Activated T-cell treated with anti-CD3 and anti-CD28 coated beads, Interleukin-2, amount 50 U/mL, for 72 hours (primary cell): ENCODE measurements at places on chromosomes 16 and 17.
A peak's percentile ranks its signal among the peaks of the same experiment; 100 is the strongest.

GRCh38 chr17:81061027-81061735 is 26.2 kb downstream of the BAIAP2 start:
- H3K27me3 ChIP-seq, result no peaks in the 10 kb centered on the region
- no peak overlapping the region for H3K27ac ChIP-seq
- no peaks in the 10 kb centered on the region for H3K36me3 ChIP-seq
- DNase-seq, result no peak
- no peaks in the 10 kb centered on the region for H3K4me1 ChIP-seq

DNA sequence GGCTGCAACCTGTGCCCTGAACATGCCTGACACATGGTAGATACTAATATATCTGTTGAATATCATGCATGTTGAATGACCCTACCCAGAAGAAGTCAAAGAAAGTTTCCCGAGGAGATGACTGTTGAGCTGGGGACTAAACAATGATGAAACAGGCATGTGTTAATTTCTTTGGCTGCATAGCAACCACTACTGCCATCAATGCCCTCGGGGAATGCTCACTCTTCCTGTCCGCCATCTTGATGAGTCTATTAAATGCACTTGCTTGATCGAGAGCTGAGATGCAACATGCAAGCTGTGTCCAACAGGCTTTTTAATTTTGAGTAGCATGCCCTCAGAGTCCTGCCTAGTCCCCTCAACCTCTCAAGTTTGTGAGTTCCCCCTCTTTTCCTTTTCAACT is 31.3 kb downstream of the GRIN2A start:
- H3K4me3 ChIP-seq, result no peak overlapping the region
- no peaks in the 10 kb centered on the region for H3K4me1 ChIP-seq
- H3K27me3 ChIP-seq, result peaks cover 11% of the 10 kb centered on the region

DNA sequence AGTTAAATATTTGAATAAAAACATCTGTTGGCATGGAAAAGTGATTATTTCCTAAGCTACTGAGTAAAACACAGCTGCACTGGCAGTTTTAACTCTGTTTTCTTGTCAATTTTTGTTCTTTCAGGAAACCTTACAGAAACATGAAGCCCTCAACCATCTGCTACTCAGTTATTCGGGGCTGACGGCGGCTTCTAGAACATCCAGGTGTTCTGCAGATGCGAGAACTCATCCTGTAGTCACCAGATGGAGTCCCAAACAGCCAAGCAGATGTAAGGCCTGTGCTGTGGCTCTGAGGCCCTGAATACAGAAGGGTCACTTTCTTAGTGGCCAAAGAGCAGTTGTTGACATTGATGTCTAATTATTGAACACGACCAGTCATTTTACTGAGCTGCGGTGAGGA is 15.5 kb downstream of the ARSG start:
- peaks cover 17% of the 10 kb centered on the region for H3K4me1 ChIP-seq
- H3K27me3 ChIP-seq, result no peaks in the 10 kb centered on the region
- no peak overlapping the region for H3K27ac ChIP-seq

GRCh38 chr16:57837305-57838125 is 35.2 kb upstream of the KIFC3 start:
- no peak overlapping the region for H3K27ac ChIP-seq
- no peaks in the 10 kb centered on the region for H3K27me3 ChIP-seq
- no peak overlapping the region for H3K4me3 ChIP-seq
- DNase-seq, result no peak
- no peaks in the 10 kb centered on the region for H3K36me3 ChIP-seq

DNA sequence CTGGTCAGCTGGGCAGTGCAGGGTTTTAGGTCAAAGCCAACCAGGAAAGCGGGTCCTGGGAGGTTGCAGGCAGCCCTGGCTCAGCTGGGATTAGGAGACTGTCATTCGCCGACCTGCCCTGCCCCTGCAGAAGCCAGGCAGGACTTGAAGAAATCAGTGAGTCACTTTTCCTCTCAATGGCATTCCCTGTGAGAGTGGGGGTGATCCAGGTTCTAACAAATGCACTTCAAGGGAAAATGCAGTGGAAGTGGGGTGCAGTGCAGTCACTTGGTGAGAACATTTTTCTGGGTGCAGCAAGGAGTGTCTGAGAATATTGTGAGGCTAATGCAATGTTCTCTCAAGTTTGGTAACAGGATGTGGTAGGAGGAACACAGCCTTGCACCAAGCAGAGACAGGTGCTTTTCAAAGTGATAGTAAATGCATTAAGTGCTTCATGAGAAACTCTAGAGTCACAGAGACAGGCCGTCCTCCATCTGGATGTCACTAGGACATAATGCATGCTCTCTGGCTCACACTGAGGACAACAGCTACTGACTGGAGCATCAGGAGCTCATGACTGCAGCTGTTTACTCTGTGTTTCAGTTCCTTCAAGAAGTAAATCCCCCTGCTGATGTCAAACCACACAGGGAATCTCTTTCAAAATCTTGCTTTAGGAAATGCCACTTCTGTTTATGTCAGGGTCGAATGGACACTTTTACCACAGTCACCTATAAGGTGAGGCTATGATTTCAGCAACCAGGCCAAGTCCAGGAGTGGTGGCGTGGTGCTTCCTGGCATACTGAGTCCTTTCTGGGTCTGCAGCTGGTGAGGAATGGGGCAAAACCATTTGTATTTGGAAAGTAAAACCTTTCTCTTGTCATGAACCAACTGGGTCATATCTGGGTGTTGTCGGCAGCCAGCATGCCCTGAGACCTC is 16.7 kb downstream of the CDK5R1 start:
- H3K27ac ChIP-seq, result peak overlapping the region; percentile 96
- peak; percentile 60 for DNase-seq
- peaks cover 3% of the 10 kb centered on the region for H3K36me3 ChIP-seq

GRCh38 chr17:51422634-51423033 is 162.3 kb downstream of the UTP18 start:
- H3K27ac ChIP-seq, result no peak overlapping the region
- H3K27me3 ChIP-seq, result no peaks in the 10 kb centered on the region
- peaks cover 18% of the 10 kb centered on the region for H3K4me1 ChIP-seq
- H3K4me3 ChIP-seq, result no peak overlapping the region

DNA sequence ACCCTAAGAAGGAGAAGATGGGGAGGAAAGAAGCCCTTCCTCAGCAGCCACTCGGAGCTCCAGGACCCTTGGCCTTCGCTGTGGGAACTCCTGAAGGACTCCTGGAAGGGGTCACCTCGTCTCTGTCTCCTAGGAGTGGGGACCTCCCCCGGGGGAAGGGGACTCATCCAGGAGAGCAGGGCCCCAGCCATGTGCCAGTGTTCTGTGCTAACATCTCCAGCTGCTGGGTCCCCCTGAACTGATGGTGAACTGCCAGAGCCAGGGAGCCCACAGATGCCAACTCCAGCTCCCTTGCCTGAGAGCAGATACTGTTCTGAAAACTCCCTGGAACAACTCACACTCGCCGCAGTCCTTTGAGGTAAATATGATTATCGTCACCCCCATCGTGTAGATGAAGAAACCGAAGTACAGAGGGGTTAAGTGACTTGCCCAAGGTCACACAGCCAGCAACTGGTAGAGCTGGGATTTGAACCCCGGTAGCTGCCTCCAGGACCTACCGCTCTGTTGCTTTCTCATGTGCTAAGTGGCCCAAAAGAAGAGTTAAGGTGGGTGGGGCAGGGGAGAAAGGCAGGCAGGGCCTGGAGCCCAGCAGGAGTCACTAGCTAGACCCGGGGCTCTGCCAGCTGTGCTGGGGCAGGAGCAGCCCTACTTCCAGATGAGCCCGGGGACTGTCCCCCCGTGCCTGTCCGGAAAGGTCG is 10.5 kb downstream of the TIMM22 start:
- H3K27ac ChIP-seq, result no peak overlapping the region
- no peaks in the 10 kb centered on the region for H3K27me3 ChIP-seq
- no peak for DNase-seq
- H3K36me3 ChIP-seq, result peaks cover 3% of the 10 kb centered on the region

GRCh38 chr17:83057793-83058265 is 21.6 kb upstream of the METRNL start:
- no peak overlapping the region for H3K4me3 ChIP-seq
- H3K27me3 ChIP-seq, result no peaks in the 10 kb centered on the region

GRCh38 chr17:45739786-45740185 is 44.3 kb upstream of the CRHR1 start:
- no peak overlapping the region for H3K27ac ChIP-seq
- DNase-seq, result no peak
- peaks cover 43% of the 10 kb centered on the region for H3K27me3 ChIP-seq
- no peaks in the 10 kb centered on the region for H3K4me1 ChIP-seq
- H3K4me3 ChIP-seq, result no peak overlapping the region

GRCh38 chr17:27488231-27488630 is 32.0 kb downstream of the KSR1 start:
- H3K4me3 ChIP-seq, result no peak overlapping the region
- H3K27ac ChIP-seq, result peak overlapping the region; percentile 81
- H3K36me3 ChIP-seq, result no peaks in the 10 kb centered on the region

DNA sequence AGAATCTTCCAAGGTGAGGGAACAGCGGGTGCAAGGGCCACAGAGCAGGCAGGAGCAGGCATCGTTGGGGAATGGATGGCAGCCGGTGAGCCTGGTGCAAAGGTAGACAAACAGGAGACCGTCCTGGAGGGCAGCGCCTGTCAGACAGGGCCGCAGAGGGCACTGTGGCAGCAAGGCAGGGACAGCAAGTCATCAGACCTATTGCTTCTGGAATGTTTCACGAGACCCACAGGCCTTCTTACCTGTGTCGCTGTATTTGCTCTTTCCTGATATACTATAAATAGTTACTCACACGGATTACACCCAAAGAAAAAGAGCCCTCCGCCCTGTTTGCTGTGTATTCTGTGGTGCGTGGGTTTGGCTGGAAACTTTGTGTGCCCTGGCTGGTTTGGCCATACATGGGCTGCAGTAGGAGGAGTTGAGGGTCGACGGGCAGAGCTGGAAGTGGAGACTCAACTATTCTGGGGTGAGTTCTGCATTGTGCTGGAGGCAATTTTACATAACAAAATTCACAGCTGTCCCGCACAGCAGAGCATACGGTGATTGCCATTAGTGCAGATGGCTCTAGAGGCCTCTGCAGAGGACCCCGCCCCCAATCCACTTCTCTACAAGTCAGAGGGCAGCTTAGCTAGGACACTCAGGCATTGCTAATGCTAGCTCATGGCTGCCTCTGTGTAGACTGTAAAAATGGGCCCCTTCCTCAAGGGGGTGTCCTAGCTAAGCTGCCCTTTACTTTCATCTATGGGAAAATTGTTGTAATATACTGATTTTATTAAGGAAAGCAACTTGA is 18.6 kb upstream of the POLR3E start:
- no peak overlapping the region for H3K27ac ChIP-seq
- H3K4me1 ChIP-seq, result no peaks in the 10 kb centered on the region

DNA sequence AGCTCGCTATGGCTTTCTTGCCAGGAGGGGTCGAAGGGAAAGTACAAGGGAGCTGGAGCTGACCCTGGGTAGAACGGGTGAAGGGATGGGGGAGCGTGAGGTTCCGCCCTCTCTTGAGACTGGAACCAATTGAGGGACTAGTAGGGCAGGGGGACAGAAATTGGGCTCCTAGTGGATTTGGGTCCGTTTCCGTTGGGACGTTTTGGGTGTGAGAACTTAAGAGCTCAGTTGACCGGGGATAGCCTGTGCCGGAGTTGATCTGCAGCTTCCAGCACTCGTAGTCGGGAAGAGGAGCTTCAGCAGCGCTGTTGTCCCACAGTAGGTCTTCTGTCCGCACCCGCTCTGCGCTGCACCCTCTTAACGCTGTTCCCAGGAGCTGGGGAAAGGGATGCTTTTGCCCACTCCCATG is 481 bp downstream of the CNTROB start:
- DNase-seq, result peak; percentile 36
- H3K4me1 ChIP-seq, result peaks cover 57% of the 10 kb centered on the region
- peaks cover 11% of the 10 kb centered on the region for H3K36me3 ChIP-seq
- peak overlapping the region; percentile 96 for H3K4me3 ChIP-seq
- H3K27ac ChIP-seq, result peak overlapping the region; percentile 72

DNA sequence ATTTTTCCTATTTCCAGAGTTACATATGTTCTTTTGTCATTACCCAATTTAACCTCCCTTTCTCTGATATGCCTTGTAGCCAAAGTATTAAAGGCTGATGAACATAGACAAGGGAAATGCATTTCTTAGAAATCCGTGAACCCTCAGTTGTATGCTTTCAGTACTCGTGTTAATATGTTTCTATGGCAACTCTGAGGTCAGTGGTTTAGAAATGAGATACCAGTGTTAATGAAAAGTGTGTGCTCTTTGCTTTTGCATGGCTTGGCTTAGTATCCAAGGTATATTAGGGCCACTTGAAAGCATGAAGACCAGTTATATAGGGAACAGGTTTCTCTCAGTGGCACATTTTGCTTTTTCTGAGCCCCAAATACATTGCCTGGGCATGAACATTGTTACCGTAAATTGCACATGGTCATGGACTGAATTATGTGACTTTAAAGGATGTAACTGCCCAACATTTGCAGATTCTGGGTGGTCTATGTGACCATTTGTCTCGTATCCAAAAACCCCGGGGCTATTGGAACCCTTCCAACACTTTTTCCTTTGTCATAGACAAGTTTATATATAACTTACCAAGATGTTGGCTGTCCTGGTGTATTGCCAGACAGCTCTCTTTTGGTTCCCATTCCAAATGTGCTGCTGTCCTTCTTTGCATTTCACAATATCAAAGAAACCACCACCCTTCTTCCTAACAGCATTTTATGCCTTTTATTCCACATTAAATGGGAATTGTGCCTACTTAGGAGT is 17.5 kb downstream of the ABHD15 start:
- no peak overlapping the region for H3K4me3 ChIP-seq
- H3K36me3 ChIP-seq, result peaks cover 1% of the 10 kb centered on the region
- DNase-seq, result no peak
- no peaks in the 10 kb centered on the region for H3K27me3 ChIP-seq

- DNase-seq, result no peak
- H3K4me1 ChIP-seq, result peaks cover 6% of the 10 kb centered on the region
- H3K36me3 ChIP-seq, result no peaks in the 10 kb centered on the region
- H3K27me3 ChIP-seq, result peaks cover 39% of the 10 kb centered on the region
- no peak overlapping the region for H3K4me3 ChIP-seq
Observed at GRCh38 chr17:965311-965989, 14.1 kb downstream of the NXN start.

- peak overlapping the region; percentile 99 for H3K4me3 ChIP-seq
- DNase-seq, result no peak
- no peaks in the 10 kb centered on the region for H3K27me3 ChIP-seq
- H3K4me1 ChIP-seq, result peaks cover 87% of the 10 kb centered on the region
Observed at GRCh38 chr16:23838485-23839142, 2.8 kb downstream of the PRKCB start.

- H3K36me3 ChIP-seq, result peaks cover 3% of the 10 kb centered on the region
- H3K27ac ChIP-seq, result peak overlapping the region; percentile 94
- peak overlapping the region; percentile 82 for H3K4me3 ChIP-seq
Observed at GRCh38 chr17:57285701-57286100, 29.4 kb downstream of the MSI2 start.
